Vagina (tissue), 2 donors: ENCODE measurements at places on chromosomes 1 and 21. TPM values are rescaled to one million over a fixed set of nuclear protein-coding genes. Genes with fewer than 3 reads are reported as not detected.

- H3K36me3 ChIP-seq, result peaks cover 3% of the 10 kb centered on the region
- DNase-seq, result no peak
- no peaks in the 10 kb centered on the region for H3K27me3 ChIP-seq
Observed at GRCh38 chr1:226994586-226995364, 54.7 kb downstream of the COQ8A start.

PLCH2 gene
- total RNA-seq, result 30.7 TPM

DNA sequence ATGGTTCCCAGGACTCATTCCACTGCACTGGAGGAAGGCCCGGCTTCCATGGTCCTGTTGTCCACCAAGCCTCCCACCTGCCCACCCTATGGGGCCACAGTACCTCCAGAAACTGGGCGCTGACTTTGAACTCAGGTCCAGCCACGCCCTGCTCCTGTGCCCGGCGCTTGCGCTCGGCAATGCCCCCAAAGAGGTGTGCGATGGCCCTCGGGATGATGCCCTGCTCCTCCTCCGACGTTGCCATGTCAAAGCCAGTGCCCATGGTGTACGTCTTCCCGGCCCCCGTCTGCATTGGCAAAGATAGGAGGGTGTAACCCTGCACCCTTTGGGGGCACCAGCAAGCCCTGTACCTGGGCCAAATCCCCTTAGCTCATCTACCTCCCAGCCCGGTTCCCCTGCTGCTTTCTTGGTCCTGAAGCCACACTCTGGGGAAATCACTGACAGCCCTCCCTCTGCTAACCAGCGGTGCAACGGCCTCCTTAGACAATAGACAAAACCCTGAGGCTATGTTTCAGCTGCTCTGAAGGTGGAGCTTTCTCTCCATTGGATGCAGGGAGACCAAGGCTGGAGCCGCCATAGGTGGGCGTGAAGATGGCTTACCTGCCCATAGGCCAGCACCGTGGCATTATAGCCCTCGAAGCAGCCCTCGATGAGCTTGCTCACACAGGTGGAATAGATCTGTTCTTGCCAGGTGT is 14.7 kb downstream of the KIF21B start:
- no peak overlapping the region for H3K27ac ChIP-seq
- no peaks in the 10 kb centered on the region for H3K27me3 ChIP-seq
- DNase-seq, result no peak
- peaks cover 7% of the 10 kb centered on the region for H3K4me1 ChIP-seq
- no peak overlapping the region for H3K4me3 ChIP-seq

LCE1B gene
- not detected for total RNA-seq

DNA sequence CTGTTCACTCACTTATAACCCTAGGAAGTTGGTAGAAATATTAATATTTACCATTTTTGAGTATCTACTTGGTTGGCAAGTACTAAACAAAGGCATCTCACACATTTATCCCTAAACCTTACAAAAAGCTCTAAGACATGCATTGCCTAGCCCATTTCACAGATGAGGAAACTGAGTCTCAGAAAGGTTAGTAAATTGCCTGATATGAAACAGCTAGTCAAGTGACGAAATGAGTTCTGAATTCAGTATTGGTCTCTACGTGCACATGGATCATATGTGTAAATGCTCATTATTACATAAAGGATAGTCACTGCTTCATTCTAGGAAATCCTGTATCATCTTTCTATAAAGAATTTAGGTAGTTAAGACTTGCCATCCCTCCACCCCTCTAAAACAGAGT is 105.1 kb downstream of the BARHL2 start:
- H3K4me3 ChIP-seq, result no peak overlapping the region
- H3K4me1 ChIP-seq, result no peaks in the 10 kb centered on the region
- H3K27me3 ChIP-seq, result no peaks in the 10 kb centered on the region
- no peaks in the 10 kb centered on the region for H3K36me3 ChIP-seq
- no peak overlapping the region for H3K27ac ChIP-seq
- no peak for DNase-seq

ZBTB21 gene
- total RNA-seq, result 16.7 TPM

EYA3 gene
- 16.0 TPM for total RNA-seq

- no peak for DNase-seq
- H3K4me3 ChIP-seq, result no peak overlapping the region
- H3K36me3 ChIP-seq, result no peaks in the 10 kb centered on the region
- no peaks in the 10 kb centered on the region for H3K27me3 ChIP-seq
- no peaks in the 10 kb centered on the region for H3K4me1 ChIP-seq
- no peak overlapping the region for H3K27ac ChIP-seq
Observed at GRCh38 chr1:196193896-196194559, 414.2 kb downstream of the KCNT2 start.

PRAMEF33 gene
- total RNA-seq, result not detected

DNA sequence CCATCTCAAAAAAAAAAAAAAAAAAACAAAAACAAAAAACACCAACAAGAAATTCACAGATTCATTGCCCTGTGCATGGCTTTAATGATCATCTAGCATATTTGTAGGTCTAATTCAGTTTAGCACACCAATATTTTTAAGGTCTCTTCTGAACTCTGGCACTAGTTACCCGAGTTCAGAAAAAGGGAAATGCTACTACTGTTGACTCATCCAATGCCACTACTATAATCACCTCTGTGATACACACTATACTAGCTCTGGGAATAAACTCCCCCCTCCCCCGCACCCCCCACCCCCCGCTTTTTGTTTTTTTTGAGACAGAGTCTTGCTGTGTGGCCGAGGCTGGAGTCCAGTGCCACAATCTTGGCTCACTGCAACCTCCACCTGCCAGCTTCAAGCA is 55.6 kb downstream of the FBXO42 start:
- H3K27ac ChIP-seq, result no peak overlapping the region
- H3K27me3 ChIP-seq, result no peaks in the 10 kb centered on the region
- H3K4me3 ChIP-seq, result no peak overlapping the region

DNA sequence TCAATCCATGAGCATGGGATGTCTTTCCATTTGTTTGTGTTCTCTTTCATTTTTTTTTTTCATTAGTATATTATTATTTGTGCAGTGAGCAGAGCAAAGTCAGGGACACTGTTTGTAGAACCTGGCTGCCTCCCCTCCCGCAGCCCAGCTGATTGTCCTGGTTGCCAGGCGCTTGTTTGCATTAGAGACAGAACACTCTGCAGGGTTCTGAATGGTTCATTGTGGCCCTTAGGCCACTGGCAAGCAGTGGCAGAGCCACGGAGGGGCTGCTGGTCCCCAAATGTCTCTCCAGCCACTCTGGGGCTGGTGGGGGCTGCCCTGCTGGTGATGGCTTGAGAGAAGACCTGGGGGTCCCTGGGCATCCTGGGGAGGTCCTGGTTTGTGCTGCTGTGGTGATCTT is 29.0 kb downstream of the ETS2 start:
- H3K27ac ChIP-seq, result no peak overlapping the region
- H3K4me3 ChIP-seq, result no peak overlapping the region
- DNase-seq, result peak; percentile 79
- H3K4me1 ChIP-seq, result peaks cover 32% of the 10 kb centered on the region

GRCh38 chr1:2865571-2866421 is 64.3 kb upstream of the TTC34 start:
- H3K4me3 ChIP-seq, result no peak overlapping the region
- H3K36me3 ChIP-seq, result no peaks in the 10 kb centered on the region
- no peaks in the 10 kb centered on the region for H3K27me3 ChIP-seq
- DNase-seq, result no peak
- H3K27ac ChIP-seq, result no peak overlapping the region
- no peaks in the 10 kb centered on the region for H3K4me1 ChIP-seq

DNA sequence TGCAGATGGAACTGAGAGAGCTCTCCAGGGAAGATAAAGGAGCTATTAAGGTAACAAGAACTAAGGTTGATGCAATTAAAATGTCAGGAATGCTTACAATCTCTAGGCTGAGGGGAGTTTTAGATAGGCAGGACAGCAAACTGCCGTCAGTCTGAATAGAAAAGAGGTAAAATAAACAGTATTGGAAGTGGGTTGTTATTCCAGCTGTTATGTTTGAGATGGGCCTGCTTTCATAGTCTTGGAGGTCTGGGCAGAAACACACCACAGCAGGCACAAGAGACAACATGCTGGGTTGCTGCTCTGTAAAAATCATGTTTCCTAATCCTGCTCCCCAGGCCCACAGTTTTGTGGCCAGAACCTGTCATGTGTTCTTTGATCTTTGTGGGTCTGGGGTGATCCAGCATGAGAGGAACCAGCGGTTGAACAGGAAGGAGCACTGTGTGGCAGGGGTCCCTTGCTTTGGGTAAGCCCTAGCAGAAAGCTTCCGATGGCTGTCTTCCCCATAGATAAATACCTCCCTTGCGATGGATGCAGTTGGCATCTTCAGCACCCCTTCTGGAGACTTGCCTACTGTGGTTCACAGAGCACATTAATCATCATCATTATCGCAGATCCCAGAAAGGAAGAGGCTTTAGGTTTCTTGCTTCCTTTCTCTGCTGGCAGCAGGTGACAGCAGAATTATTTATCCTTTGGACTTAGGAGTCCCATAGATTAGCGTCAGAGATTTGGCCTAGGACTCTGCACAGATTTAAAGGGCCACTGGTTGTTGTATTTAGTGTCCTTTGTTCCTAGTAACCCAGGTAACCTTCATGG is 97.1 kb downstream of the AK5 start:
- H3K4me1 ChIP-seq, result no peaks in the 10 kb centered on the region
- no peak for DNase-seq
- no peak overlapping the region for H3K4me3 ChIP-seq
- no peaks in the 10 kb centered on the region for H3K27me3 ChIP-seq
- H3K36me3 ChIP-seq, result no peaks in the 10 kb centered on the region

FAM72B gene
- 1.7 TPM for total RNA-seq

- H3K4me1 ChIP-seq, result peaks cover 28% of the 10 kb centered on the region
- H3K27me3 ChIP-seq, result no peaks in the 10 kb centered on the region
- H3K36me3 ChIP-seq, result no peaks in the 10 kb centered on the region
- H3K27ac ChIP-seq, result peak overlapping the region; percentile 97
Observed at GRCh38 chr1:27658951-27659496, 13.0 kb downstream of the IFI6 start.

DNA sequence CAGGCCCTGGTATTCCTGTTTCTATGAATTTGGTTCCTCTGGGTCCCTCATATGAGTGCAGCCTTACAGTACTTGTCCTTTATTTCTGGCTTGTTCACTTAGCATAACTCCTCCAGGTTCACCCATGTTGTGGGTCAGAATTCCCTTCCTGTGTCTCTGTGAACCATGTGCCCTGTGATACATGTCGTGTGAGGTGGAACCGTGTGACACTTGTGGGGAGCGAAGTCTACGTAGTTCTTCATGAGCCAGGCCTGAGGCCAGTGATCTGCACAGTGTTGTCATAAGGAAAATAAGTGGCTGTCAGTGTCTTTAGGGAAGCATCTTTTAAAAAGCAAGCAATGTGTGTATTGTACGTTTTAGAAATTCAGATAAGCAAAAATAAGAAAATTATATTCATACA is 122.8 kb downstream of the GALNT2 start:
- DNase-seq, result no peak
- peaks cover 29% of the 10 kb centered on the region for H3K4me1 ChIP-seq
- H3K27ac ChIP-seq, result peak overlapping the region; percentile 71
- no peaks in the 10 kb centered on the region for H3K27me3 ChIP-seq
- no peak overlapping the region for H3K4me3 ChIP-seq

RAD54L gene
- 8.1 TPM for total RNA-seq

- no peak for DNase-seq
- no peaks in the 10 kb centered on the region for H3K36me3 ChIP-seq
- H3K4me3 ChIP-seq, result no peak overlapping the region
Observed at GRCh38 chr1:119083980-119084379, 56.5 kb downstream of the WARS2 start.

DNA sequence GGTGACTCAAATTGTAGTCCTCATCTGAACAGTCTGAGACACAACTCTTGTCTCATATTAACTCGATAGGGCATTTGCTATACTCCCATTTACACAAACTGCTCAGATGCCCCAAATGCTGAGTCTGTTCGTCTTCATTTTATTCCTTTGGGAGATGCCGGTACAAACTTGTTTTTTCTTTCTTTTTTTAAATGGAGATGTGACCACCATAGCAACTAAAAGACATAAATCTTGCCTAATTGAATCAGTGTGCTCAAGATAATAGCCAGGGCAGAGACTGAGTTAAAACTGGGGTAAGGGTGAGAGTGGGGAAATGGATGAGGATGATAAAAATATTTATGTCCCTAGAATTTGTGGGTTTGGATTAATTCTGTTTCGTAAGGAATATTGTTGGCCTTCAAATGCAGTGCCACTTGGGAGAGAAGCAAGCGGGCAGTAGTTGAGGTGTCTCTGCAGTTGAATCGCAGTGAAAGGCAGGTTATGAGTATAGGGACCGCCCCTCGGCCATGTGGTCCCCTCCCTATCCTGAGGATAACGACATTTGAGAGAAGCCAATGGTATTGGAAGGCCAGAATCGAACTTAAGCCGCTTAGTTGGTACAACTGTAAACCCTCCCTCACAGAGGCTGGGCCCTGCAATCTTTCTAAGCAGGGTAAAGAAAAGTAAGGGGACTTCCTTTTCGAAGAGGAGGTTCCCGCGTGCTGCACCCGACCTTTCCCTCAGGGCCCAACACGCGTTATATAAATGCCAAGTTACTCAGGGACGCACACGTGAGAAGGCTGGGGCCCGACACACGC is 859 bp upstream of the LRRC8B start:
- no peaks in the 10 kb centered on the region for H3K27me3 ChIP-seq
- peak overlapping the region; percentile 69 for H3K4me3 ChIP-seq
- no peak for DNase-seq
- peak overlapping the region; percentile 85 for H3K27ac ChIP-seq
- H3K4me1 ChIP-seq, result no peaks in the 10 kb centered on the region
- H3K36me3 ChIP-seq, result no peaks in the 10 kb centered on the region

DNA sequence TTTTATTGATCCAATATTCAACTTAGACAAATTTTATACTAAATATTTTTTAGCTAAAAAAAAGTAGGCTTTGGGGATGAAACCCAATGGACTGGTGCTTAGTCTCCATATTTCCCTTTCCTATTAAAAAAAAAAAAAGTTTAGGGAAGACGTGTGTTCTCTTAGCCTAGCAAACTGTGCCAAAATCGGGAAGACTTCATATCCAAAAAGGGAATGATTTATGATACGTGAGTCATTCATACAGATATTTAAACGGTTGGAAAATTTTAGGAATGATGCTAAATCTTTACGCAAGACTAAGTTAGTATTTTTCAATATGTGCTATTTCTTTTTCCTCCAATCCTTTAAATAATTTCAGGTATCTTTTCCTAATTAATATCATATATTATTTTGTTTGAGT is 50.7 kb downstream of the SPATA17 start:
- no peaks in the 10 kb centered on the region for H3K4me1 ChIP-seq
- no peak overlapping the region for H3K4me3 ChIP-seq
- no peak for DNase-seq
- H3K36me3 ChIP-seq, result no peaks in the 10 kb centered on the region
- no peak overlapping the region for H3K27ac ChIP-seq
- H3K27me3 ChIP-seq, result no peaks in the 10 kb centered on the region

DNA sequence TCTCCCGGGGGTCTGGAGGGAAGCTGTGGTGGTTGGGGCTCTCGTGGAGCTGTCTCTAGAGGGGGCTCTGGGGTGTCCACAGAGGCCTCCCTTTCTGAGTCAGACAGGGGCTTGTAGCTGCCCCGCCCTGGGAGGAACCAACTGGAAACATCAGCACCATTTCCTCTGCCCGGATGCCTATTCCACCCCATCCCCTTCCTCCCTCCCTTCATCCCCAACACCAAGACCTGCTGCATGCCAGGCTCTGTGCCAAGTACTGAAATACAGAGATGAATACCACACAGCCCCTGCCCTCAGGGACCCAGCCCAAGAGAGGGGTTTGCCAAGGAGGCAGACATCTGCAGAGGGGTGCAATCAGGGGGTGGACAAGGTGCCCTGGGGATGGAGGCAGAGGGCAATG is 125.6 kb upstream of the ADAR start:
- no peak for DNase-seq
- H3K36me3 ChIP-seq, result no peaks in the 10 kb centered on the region
- no peaks in the 10 kb centered on the region for H3K27me3 ChIP-seq
- H3K27ac ChIP-seq, result no peak overlapping the region
- H3K4me3 ChIP-seq, result no peak overlapping the region
- peaks cover 33% of the 10 kb centered on the region for H3K4me1 ChIP-seq

- no peak overlapping the region for H3K4me3 ChIP-seq
- peak; percentile 70 for DNase-seq
- H3K27me3 ChIP-seq, result no peaks in the 10 kb centered on the region
Observed at GRCh38 chr1:228930479-228930957, 195.2 kb downstream of the RHOU start.
